ENCODE measurements at places on chromosomes 16 and 17. TPM values are rescaled to one million over a fixed set of nuclear protein-coding genes. Genes with fewer than 3 reads are reported as not detected.

Gene CTNS
- 16.4 TPM for total RNA-seq

DNA sequence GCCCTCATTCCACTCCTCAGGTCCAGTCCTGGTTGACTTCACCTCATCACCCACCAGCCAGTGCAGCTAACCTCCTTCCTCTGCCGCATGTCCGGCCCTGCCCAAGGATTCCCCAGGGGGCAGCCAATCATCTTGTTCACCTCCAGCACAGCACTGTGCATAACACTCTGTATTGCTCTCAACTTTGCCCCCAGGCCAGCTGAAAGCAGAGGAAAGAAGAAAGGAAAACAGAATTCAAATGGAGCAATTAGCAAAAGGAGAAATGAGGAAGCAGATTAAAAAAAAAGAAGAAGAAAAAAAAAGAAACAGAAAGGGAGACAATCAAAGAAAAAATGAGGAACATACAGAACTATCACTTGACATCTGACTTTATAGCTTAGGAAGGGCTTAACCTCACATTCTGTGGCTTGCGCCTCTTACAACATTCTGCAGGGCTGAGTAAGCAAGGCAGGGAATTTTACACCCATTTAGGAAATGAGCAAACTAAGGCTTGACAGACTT lies 26.1 kb downstream of the GAS7 start:
- peaks cover 3% of the 10 kb centered on the region for H3K4me1 ChIP-seq
- no peaks in the 10 kb centered on the region for H3K36me3 ChIP-seq
- no peak overlapping the region for H3K4me3 ChIP-seq
- H3K27me3 ChIP-seq: peaks cover 26% of the 10 kb centered on the region

- H3K4me1 ChIP-seq: peaks cover 7% of the 10 kb centered on the region
- no peak overlapping the region for H3K4me3 ChIP-seq
- no peak for DNase-seq
- peak overlapping the region; percentile 83 for H3K27ac ChIP-seq
Measured at GRCh38 chr16:17318238-17318637, 152.5 kb downstream of the XYLT1 start.

- peaks cover 37% of the 10 kb centered on the region for H3K27me3 ChIP-seq
- H3K27ac ChIP-seq: no peak overlapping the region
- DNase-seq: no peak
- H3K4me1 ChIP-seq: peaks cover 28% of the 10 kb centered on the region
- H3K36me3 ChIP-seq: no peaks in the 10 kb centered on the region
- H3K4me3 ChIP-seq: no peak overlapping the region
Measured at GRCh38 chr16:57502048-57502775, 15.9 kb upstream of the DOK4 start.

DNA sequence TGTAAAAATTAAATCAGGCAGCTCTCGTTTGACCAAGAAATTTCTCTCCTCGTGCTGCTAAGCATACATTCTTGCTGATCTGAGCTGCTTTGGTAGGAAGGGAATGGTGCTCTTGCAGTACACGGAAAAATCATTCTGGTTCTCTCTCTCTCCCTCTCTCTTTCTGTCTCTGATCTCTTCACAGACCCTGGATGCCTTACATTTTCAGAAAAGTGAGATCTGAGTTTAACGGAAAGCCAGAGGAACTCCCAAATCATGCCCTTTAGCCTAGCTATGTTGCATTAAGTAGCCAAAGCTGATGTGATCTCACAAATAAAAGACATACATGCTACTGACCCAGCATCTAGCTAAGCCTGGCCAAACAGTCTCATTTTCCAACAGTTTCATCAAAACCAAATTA lies 4.0 kb downstream of the CA10 start:
- H3K27ac ChIP-seq: no peak overlapping the region
- no peak overlapping the region for H3K4me3 ChIP-seq
- H3K4me1 ChIP-seq: peaks cover 8% of the 10 kb centered on the region

Gene NPIPA3
- 1.3 TPM for total RNA-seq

GRCh38 chr16:6977916-6978315 lies 354.7 kb upstream of the RBFOX1 start:
- no peak overlapping the region for H3K4me3 ChIP-seq
- H3K36me3 ChIP-seq: no peaks in the 10 kb centered on the region
- no peak overlapping the region for H3K27ac ChIP-seq

Measured in progenitor cell of endocrine pancreas (in vitro differentiated cells).